ENCODE measurements at places on chromosomes 12 and 14. TPM values are rescaled to one million over a fixed set of nuclear protein-coding genes. Genes with fewer than 3 reads are reported as not detected.

The SERPINA1 gene
- 315 TPM for total RNA-seq

GRCh38 chr14:31864937-31865855 lies 211.9 kb upstream of the ARHGAP5 start:
- no peak for DNase-seq

DNA sequence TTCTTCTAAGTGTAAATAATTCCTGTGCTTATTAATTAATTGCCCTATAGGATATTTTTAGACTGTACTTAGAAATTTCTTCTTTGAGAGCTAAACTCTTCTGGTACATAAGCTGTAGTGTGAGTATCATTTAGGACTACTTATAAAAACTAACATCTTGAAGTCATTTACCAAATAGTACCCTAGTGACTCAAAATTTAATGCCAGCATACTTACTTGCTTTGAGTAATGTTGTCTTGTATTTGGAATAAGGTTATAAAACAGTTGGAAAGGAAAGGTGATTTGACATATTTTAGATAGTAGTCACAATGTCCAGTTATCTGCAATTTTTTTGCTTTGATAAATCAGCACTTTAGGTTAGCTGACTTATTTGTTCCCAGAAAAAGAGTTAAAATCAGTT lies 39.1 kb downstream of the SPATA7 start:
- DNase-seq: no peak

The SLC39A2 gene
- total RNA-seq: not detected

DNA sequence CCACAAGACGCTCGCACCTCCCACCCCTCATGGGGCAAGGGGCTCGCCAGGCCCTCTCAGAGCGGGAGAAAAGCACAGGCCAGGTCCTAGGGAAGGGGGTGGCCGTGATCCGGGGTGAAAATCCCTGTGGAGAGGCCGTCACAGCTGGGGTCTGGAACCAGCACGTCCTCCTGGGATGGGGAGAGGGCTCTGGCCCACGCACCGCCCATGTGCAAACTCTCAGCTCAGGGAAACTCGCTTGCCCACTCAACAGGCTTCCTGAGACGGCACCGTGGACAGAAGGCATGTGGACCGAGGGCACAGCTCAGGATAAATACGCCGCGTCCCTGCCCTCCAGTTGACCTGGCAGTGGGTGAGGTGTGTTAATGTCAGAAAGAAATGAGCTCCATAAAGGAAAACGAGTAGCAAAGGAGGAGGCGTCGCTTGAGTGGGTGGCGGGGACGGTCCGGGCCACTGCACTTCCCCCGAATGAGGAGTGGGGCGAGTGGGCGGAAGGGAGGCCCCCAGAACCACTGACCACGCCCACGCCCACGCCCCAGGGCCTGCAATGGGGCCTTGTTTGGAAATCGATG lies 57.6 kb upstream of the GALNT9 start:
- no peak for DNase-seq

DNA sequence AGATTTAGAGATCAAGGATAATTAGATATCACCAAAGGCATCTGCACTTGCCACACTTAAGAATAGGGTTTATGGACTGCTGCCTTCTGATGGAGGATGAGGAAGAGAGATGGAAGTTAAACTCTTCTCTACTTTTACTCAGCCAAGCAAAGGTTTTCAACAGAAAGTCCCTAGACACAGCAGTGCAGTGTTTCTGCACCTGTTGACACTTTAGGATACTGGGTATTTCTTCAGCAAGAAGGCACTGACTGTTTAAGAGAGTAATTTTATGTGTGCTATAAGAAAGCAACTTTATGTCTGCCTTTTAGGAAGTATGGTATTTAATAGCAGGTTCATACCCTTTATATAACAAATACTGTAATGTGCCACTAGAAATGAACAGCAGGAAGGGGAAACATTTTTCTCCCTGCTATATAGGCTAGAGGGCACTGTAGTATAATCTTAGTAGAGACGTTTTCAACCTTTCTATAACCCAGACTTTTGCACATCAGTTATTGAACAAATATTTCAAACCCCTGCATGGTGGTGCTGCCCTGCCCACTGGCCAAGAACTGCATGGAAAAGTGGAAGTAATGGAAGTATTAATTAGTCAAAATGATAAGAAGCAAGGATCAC lies 225.0 kb upstream of the GRIP1 start:
- DNase-seq: no peak

DNA sequence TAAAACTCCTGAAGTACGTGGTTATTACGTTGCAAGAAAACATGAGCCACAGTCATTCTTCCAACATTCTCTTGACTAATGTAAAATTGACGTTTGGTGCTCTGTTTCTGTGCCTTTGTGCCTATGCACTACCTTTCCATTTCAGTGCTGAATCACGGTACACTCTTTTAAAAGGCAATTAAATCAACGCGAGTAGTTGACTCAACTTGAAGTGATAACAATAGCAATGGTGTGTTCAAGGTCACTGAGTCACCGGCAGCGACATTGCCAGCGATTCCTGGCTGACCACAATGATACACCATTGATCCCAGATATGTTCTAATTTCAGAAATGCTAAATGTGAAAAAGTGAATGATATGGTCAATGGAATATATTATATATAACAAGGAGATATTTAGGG lies 17.8 kb downstream of the AK7 start:
- DNase-seq: peak; percentile 66

The WIF1 gene
- 11.1 TPM for total RNA-seq

GRCh38 chr12:103791350-103791920 lies 49.6 kb downstream of the NT5DC3 start:
- DNase-seq: no peak

The PARPBP gene
- total RNA-seq: 10.5 TPM

- DNase-seq: peak; percentile 67
These were observed 99.9 kb upstream of the RFLNA start for GRCh38 chr12:124194893-124195566.

- DNase-seq: no peak
These were observed 74.7 kb downstream of the DBX2 start for GRCh38 chr12:44976246-44976645.

DNA sequence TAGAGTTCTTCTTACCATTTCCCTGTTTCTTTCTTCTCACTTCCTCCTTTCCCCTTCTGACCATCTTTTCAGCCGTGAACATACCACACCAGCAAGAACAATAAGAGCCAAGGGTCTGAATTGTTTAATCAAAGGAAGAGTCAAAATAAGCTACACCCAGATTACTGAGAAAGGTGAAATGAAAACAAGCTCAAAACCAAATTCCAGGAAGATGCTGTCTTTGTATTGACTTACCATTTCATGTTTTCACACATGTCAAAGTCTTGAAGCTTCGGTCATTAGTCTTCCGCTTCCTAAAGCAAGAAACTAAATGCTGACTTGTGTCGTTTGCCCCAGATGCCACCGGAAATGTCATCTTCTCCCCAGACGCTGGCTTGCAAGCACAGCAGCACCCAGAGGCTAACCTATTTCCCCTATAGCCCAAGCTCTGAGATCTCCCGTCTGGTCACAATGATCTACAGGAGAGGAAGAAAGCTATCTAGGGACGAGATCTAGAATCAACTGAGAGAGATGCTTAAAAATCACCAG lies 136.5 kb upstream of the AMIGO2 start:
- DNase-seq: peak; percentile 67

DNA sequence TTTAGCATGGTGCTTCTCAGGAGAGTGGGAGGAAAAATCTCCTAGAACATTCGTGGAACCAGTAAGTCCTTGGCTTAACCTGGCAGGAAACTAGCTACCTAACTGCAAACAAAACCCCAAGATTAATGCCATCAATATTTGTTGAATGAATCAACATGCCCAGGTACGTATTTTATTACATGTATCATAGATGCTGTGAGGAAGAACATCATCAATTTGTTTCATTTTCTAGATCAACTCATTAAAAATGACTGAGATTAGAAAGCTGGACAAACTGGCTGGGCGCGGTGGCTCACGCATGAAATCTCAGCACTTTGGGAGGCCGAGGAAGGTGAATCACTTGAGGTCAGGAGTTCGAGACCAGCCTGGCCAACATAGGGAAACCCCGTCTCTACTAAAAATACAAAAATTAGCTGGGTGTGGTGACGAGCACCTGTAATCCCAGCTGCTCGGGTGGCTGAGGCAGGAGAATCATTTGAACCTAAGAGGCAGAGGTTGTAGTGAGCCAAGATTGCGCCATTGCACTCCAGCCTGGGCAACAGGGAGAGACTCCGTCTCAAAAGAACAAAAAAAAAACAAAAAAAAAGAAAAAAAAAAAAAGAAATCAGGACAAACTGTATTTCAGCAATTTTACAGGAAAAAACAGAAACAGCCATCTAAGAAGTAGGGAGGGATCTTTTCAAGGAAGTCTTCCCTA lies 88.7 kb downstream of the NTN4 start:
- DNase-seq: no peak

The PMCH gene
- not detected for total RNA-seq

- DNase-seq: no peak
These were observed 184.3 kb upstream of the RTL1 start for GRCh38 chr14:101087614-101088394.

The DENND5B gene
- 25.2 TPM for total RNA-seq

GRCh38 chr14:36655571-36655962 lies 6.1 kb upstream of the PAX9 start:
- no peak for DNase-seq
